ENCODE measurements at places on chromosomes 2 and 18. TPM values are rescaled to one million over a fixed set of nuclear protein-coding genes. Genes with fewer than 3 reads are reported as not detected.

- H3K27ac ChIP-seq, result no peak overlapping the region
- H3K4me1 ChIP-seq, result peaks cover 17% of the 10 kb centered on the region
- H3K4me3 ChIP-seq, result no peak overlapping the region
These were observed 237.5 kb downstream of the LOXHD1 start for GRCh38 chr18:46419391-46420141.

- no peak overlapping the region for H3K4me3 ChIP-seq
- H3K36me3 ChIP-seq, result no peaks in the 10 kb centered on the region
- no peaks in the 10 kb centered on the region for H3K4me1 ChIP-seq
- H3K27ac ChIP-seq, result no peak overlapping the region
- no peaks in the 10 kb centered on the region for H3K27me3 ChIP-seq
These were observed 78.0 kb upstream of the KCNJ3 start for GRCh38 chr2:154620471-154620870.

DNA sequence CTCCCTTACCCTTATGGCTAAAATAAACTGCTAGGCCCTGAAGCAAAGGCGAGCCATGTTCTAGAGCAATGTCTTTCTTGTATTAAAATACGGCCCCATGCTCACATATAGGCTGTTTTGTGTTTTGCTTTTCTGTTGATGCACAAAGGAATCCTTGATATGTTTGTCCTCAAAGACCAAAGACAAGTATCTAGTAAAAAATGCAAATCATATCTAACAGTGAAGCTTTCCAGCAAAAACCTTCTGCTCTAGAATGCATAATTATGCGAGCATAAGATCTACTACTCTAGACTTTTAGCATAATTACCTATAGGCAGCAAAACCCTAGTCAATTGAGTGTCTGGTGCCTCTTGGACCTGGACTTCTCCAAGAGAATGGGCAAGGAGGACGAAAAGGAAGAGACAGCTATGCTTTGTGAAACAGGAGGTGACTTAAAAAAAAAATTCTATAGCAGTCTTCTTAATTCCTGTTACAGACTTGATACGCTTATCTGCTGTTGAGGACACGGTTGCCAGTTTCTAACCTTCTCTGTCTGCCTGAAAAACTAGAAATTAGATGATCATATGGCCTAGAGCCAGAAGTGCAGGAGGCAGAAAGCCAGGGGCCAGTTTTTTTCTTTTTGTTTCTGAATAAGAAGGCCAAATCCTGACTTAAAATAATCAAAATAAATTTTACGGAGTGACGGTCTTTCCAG lies 1.5 kb upstream of the AMMECR1L start:
- no peak for DNase-seq
- H3K4me3 ChIP-seq, result peak overlapping the region; percentile 80

- no peak for DNase-seq
- no peaks in the 10 kb centered on the region for H3K27me3 ChIP-seq
- H3K4me1 ChIP-seq, result no peaks in the 10 kb centered on the region
- no peak overlapping the region for H3K27ac ChIP-seq
- no peaks in the 10 kb centered on the region for H3K36me3 ChIP-seq
- H3K4me3 ChIP-seq, result no peak overlapping the region
These were observed 18.1 kb downstream of the CALCRL start for GRCh38 chr2:187429989-187430388.

GRCh38 chr2:25369876-25370275 lies 28.2 kb upstream of the DNMT3A start:
- peaks cover 33% of the 10 kb centered on the region for H3K4me1 ChIP-seq
- H3K27ac ChIP-seq, result no peak overlapping the region
- H3K4me3 ChIP-seq, result no peak overlapping the region

DNA sequence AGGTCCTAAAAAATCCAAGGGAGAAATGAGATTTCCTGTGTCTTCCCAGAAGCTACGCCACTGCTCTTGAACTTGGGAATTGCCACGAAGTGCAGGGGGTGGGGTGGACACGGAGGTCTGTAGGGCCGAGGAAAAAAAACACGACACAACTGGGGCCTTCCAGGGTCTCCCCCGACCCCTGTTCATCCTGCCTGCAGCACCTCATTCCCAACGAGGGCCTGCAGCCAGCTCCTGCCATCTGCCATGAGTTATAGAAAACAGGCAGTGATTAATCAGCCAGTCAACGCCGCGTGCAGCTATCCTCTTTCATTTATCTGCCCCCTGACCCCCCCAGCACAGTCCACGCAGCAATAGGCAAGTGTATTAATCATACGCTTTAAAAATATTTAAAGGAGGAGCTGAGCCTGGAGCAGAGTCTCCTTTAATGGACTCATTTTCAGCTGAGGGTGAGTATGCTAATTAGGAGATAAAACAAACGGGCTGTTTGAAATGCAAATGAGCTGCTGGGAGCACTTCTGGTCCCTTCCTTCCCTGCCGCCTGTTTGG lies 209.9 kb downstream of the TFCP2L1 start:
- DNase-seq, result no peak
- H3K27ac ChIP-seq, result no peak overlapping the region
- peaks cover 23% of the 10 kb centered on the region for H3K4me1 ChIP-seq
- peaks cover 46% of the 10 kb centered on the region for H3K27me3 ChIP-seq
- H3K36me3 ChIP-seq, result no peaks in the 10 kb centered on the region
- no peak overlapping the region for H3K4me3 ChIP-seq

GRCh38 chr2:167550448-167550847 lies 662.2 kb downstream of the XIRP2 start:
- H3K36me3 ChIP-seq, result no peaks in the 10 kb centered on the region
- no peaks in the 10 kb centered on the region for H3K4me1 ChIP-seq
- H3K27me3 ChIP-seq, result no peaks in the 10 kb centered on the region
- H3K27ac ChIP-seq, result no peak overlapping the region

GRCh38 chr2:26571316-26571715 lies 69.8 kb downstream of the CIB4 start:
- no peak for DNase-seq
- H3K36me3 ChIP-seq, result no peaks in the 10 kb centered on the region
- no peaks in the 10 kb centered on the region for H3K4me1 ChIP-seq
- no peak overlapping the region for H3K4me3 ChIP-seq
- H3K27ac ChIP-seq, result no peak overlapping the region
- H3K27me3 ChIP-seq, result peaks cover 73% of the 10 kb centered on the region

DNA sequence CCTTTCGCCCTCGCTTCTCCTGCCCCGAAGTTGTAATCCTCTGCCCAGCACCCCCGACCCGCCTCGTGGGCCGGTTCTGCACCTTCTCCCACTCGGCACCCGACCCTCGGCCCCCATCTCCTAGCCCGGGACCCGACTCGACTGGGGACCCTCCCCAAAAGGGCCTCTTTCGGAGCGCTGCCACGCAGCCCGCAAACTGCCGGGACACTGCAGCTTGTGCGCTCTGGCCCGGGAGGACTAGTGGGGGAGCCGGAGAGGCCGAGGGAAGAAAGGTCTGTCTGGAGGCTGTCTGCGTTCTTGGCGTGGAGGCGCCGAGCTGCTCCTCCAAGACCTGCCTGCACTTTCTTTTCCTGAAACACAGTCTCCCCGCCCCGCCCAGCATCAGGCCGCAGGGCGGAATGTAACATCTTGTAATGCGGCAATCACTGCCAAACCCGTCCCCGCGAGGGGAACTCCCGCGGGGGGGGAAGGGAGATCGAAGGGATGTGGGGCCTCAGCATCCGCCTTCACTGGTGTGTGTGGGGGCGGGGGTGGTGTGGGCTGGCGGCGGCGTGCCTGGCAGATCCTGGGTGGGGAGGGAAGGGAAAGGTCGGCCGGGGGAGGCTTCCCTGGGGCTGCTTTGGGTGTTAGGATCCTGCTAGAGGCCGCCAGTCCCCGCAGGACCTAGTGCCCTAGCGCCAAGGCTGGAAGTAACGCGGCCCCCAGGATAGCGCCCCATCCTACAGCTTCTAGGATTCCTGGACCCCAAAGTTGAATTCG lies 7.4 kb downstream of the DLX2 start:
- DNase-seq, result peak; percentile 61
- H3K27ac ChIP-seq, result peak overlapping the region; percentile 97
- H3K4me1 ChIP-seq, result peaks cover 52% of the 10 kb centered on the region
- H3K27me3 ChIP-seq, result peaks cover 74% of the 10 kb centered on the region

DNA sequence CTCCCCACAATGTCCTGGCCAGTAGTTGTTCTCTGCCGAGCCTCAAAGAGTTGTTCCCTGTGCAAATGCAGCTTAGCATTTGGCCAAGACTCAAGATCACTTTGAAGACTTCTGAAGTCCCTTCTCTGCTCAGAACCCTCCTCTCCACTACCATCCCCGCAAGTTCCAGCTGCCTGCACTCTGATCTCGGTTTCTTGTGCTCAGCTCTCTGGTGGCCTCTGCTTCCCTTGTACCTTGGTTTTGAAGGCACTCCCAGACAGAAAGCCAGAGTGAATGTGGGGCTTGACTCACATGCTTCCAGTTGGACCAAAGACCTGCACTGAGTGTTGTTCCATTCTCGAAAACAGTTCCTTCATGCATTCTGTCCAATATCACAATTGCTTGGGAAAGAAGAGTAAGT lies 28.6 kb downstream of the CRACDL start:
- H3K4me1 ChIP-seq, result peaks cover 19% of the 10 kb centered on the region
- no peak overlapping the region for H3K4me3 ChIP-seq
- DNase-seq, result no peak
- peaks cover 8% of the 10 kb centered on the region for H3K27me3 ChIP-seq
- no peak overlapping the region for H3K27ac ChIP-seq

GRCh38 chr2:8496617-8497016 lies 185.2 kb upstream of the ID2 start:
- H3K27ac ChIP-seq, result no peak overlapping the region
- H3K4me1 ChIP-seq, result peaks cover 47% of the 10 kb centered on the region
- no peaks in the 10 kb centered on the region for H3K36me3 ChIP-seq
- no peaks in the 10 kb centered on the region for H3K27me3 ChIP-seq

DNA sequence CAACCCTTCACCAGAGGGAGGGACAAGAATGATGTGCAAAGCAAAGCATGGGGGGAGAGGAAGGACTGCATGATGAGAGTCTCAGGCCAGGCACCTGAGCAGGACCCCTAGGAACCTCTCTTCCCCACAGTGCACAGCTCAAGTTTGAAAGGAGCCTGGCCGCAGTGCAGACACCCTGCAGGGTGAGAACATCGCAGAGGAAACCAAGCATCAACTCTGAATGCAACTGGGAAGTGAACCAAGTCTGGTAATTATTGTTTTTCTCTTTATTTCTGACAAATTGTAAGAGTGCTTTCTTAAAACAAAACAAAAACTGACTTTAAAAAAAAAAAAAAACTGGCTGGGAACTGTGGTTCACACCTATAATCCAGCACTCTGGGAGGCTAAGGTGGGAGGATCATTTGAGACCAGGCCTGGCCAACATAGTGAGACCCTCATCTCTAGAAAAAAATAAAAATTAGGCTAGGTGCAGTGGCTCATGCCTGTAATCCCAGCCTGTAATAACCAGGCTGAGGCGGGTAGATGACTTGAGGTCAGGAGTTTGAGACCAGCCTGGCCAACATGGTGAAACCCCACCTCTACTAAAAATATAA lies 15.3 kb downstream of the NPC1 start:
- no peak overlapping the region for H3K4me3 ChIP-seq
- peaks cover 27% of the 10 kb centered on the region for H3K36me3 ChIP-seq
- no peak overlapping the region for H3K27ac ChIP-seq
- no peak for DNase-seq

DNA sequence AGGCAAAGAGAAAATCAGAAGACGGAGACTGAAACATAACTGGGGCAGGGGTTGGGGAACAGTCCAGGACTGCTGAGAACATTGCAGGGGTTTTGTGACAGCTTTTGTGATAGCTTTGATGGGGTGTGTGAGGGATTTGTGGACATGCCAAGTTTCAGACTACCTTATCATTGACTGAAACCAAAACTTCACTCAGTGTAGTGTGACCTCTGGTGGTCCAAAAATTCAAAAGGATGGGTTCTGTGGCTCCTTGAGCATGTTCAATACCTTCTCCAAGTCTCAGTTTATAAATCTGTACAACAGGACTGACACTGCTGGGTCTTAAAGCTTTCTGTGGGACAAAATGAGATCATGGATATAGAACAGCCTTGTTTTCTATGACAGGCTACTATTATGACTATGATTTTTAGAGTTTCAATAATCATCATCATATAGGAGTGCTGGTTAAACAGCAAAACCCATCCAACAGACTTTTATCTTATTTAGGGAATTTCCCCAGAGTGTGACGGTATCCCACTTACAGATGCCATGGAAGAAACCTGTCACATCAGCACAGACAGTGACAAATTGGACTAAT lies 259.2 kb upstream of the SLC14A2 start:
- H3K36me3 ChIP-seq, result no peaks in the 10 kb centered on the region
- no peak overlapping the region for H3K27ac ChIP-seq
- no peaks in the 10 kb centered on the region for H3K27me3 ChIP-seq
- peaks cover 24% of the 10 kb centered on the region for H3K4me1 ChIP-seq

DNA sequence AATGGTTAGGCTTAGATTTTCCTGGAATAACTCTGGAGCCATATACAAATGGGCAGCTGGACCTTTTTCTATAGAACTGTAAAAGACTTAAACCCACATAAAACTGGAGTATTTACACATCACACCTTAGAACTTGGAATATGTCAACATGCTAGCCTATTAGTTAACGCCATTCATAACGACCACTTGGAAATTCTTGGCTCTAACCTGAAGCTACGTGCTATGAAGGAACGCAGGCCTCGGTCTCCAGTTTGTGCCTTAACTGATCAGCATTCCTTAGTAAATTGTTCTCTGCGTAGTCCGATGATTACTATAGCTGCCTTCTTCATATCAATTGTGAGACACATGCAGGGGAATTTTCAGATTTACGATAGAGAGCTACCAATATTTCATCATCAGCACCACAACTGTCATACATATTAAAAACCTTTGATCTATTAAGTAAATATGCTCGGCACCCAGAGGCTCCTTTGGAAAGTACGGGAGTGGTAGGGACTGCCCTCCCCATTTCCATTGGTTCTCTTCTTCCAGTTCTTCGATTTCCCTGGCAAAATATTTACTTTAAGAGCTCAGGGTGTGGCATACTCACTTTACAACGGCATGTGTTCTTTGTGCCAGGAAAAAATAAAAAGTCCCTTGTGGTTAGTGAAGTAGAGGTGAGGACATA lies 17.5 kb upstream of the CCL20 start:
- H3K36me3 ChIP-seq, result no peaks in the 10 kb centered on the region
- no peak for DNase-seq
- H3K4me1 ChIP-seq, result no peaks in the 10 kb centered on the region
- H3K4me3 ChIP-seq, result no peak overlapping the region
- no peaks in the 10 kb centered on the region for H3K27me3 ChIP-seq
- no peak overlapping the region for H3K27ac ChIP-seq

DNA sequence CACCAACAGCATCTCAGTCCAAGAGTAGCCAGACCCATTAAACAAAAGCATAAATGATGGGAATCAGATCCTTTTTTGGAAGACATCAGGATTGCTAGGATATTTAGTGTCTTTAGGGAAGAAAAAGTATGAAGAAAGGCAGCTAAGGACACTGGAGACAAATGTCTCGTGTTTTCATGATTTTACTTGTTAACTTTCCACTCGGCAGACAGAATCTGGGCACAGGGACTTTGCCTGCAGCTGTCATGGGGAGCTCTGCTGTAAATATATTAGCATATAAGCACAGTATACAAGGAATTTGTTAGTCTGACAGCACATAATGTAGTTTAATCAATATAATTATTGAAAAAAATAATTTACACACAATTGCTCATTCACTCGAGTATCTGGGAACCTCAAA lies 718.3 kb downstream of the NRXN1 start:
- no peaks in the 10 kb centered on the region for H3K27me3 ChIP-seq
- peaks cover 27% of the 10 kb centered on the region for H3K4me1 ChIP-seq
- H3K27ac ChIP-seq, result no peak overlapping the region
- no peak for DNase-seq
- peaks cover 7% of the 10 kb centered on the region for H3K36me3 ChIP-seq
- no peak overlapping the region for H3K4me3 ChIP-seq

The OTX1 gene
- total RNA-seq, result 0.87 TPM

The ALPG gene
- total RNA-seq, result not detected

The COL4A4 gene
- total RNA-seq, result 0.11 TPM

The CAD gene
- total RNA-seq, result 82.5 TPM

The ANKRD29 gene
- 2.4 TPM for total RNA-seq
